ENCODE measurements at places on chromosomes 7 and 10.

DNA sequence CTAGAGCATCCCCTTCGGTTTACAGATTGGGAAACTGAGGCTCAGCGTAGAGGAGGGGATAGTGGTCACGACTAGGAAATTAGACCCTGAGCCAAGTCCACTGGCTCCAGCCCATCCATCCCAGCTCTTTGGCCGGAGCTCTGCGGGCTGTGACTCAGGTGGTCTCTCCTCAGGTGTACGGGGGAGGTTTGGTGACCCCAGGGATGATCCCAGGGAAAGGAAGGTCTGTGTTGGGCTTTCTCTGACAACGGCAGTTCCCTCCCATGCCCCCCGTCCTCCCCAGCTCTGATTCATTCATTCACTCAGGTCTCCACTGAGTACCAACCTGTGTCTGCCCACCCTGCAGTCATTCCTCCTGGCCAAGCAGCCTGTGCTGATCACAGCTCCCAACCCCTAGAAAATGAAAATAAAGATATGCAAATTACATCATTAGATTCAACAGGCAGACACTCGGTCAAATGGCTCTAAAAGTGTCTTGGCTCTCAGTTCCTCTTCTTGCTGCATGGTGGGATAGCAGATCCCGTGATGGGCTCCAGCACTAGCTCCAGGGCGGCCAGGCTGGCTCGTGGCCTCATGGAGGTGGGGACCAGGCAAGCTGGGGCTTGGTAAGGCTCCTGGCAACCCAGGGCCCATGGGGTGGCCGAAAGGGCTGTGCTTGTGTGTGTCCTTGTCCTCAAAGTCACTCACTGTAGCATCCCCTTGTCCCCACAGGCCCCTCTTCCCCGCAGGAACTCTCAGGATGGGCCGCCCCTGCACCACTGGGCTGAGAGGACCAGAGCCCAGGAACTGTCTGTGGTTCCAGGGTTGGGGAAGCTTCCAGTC lies 37.8 kb downstream of the CLRN3 start:
- no peak for DNase-seq

DNA sequence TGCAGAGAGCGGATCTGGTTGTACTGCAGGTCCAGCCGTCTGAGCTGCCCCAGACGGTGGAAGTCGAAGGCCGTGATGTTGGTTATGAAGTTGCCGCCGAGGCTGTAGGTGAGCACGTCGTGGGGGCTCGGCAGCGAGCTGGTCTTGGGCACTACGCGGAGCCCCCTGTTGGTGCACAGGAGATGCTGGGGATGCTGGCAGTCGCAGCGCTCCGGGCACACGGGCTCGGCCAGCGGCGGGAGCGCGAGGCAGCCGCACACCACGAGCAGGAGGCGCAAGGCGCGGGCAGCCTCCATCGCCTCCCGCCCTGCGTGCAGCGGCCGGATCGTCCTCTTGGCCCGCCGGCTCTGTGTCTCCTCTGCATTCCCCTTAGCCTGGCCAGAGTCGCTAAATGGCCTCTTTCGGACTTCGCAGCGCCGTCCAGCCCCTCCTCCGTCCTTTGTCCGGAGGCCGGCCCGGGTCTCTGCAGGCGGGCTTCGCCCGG lies 337 bp downstream of the TRIL start:
- no peak for DNase-seq

- DNase-seq: no peak
Observed at GRCh38 chr7:107949443-107949935, 53.5 kb downstream of the LAMB1 start.

DNA sequence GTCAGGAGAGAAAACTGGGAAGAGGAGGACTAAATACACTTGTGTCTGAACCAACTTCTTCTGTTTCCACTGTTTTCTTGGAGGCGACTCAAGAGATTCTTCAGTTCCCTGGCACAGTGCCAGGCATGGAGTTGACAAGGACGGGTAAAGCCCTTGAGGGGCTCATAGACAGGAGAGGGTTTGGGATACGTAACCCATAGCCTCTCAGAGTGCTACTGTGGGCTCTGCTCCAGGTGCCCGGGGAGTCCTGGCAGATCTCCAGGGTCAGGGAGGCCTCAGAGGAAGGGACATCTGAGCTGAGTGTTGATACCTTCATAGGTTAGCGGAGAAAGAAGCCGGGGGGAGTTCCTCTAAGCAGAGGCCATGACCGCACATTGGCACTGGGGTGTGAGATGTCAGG lies 42.0 kb downstream of the GALNT17 start:
- no peak for DNase-seq

- no peak for DNase-seq
Observed at GRCh38 chr10:63256009-63256773, 123.1 kb downstream of the NRBF2 start.
